ENCODE measurements at places on chromosomes 7 and 10.

- no peak for DNase-seq
Observed at GRCh38 chr7:2999078-2999500, 44.6 kb downstream of the CARD11 start.

DNA sequence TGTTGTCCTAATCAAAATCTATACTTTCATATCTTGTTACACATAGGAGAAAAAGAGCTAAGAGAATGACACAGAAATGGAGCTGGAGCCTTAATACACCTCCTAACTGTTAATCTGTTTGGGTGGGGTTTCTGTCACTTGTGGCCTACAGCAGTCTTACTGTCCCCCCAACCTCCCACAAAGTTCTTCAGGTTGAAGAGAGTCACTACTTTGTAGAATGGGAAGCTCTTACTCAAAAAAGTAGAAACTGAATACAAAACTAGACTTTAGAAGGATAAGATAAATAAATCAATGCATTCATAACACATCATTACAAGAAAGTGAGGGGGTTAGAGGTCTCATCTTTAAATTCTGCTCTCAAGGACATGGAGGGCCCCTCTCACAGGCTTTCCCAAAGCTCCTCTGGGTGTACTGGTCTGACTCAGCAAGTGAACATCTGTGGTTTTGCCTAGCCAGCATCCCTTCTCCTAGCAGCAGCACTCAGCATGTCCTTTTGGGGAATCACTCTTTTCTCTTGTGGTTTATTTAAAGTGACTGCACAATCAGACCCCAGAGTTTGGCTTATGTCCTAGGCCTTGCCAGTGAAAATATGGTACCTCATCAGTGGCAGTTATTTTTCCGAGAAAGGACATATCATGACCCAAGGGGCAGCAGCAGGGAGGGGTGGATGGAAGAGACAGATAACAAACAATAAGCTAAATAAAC, 2.0 kb upstream of the BLVRA start:
- DNase-seq: no peak

DNA sequence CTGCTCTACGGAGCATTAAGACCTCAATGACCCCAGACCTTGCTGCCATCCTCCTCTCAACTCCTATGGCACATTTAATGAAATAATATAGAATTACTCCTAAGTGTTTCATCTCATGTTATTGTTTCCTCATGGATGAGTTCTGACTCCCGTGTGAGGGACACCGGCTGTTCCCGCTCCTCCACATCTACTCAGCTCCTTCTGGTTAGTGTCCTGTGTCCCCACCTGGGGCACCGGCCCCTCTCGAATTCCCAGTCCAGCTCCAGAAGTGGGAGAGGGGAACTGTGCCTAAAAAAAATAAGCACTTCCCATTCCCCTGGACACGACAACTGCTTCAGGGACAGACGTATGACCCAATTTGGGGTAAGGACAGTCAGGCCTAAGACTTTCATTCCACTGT, 58.3 kb downstream of the PIP4K2A start:
- no peak for DNase-seq

- no peak for DNase-seq
Observed at GRCh38 chr10:1738950-1739349, 1.6 kb upstream of the ADARB2 start.

DNA sequence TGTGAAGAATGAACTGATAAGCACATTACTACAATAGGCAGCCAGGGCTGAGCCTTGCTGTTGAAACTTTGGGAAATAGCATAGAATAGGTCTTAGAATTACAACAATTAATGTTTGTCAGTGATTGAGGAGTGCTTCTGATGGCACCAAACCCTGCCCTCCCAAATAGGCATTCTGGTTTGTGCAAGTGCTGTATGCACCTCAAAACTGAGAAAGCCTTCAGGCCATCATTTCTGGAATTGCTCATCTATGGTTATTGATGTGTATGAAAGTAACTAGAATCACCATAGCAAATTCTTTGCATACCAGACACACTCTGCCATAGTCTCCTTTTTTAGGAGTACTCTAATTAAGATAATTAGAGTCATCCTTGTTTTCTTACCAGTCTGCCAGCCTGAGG, 585.0 kb upstream of the MBL2 start:
- DNase-seq: no peak

DNA sequence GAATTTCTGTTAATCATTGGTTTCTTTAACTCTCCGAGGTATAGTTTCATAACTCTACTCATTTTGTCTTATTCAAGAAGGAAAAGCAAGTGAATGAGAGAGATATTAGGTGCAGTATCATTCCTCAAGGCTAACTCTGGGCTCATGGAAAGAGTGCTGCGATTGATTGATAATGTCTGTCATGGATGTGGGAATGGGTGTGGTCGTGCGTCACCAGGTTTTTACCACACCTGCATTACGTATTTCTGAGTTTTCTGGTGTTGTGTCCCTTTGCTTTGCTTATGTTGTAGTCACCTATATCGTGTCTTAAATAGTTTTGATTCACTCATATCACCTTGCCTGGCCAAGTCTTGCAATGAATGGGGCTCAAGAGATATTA, 44.9 kb upstream of the ZNF438 start:
- DNase-seq: no peak

- no peak for DNase-seq
Observed at GRCh38 chr10:97261183-97261582, 31.3 kb downstream of the ARHGAP19 start.

DNA sequence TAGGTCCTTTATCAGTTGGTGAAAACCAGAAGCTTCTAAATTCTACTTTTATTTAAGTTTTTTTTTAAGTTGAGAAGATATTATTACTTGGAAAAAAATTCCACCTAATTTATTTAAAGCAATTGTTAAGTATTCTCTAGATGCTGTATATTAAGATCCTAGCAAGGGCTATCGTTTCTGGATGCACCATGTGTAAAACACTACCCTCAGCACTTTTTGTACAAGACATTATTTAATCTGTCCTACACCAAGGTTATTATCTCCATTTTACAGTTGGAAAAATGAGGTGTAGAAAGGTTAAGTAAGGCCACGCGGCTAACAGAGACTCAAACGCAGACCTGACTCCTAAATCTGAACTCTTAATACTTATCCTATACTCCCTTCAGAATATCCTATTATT, 19.8 kb downstream of the RAB11FIP2 start:
- no peak for DNase-seq

- DNase-seq: no peak
Observed at GRCh38 chr10:5317547-5318107, 47.1 kb upstream of the UCN3 start.

GRCh38 chr10:69908124-69908523, 106.4 kb downstream of the COL13A1 start:
- DNase-seq: no peak

- DNase-seq: no peak
Observed at GRCh38 chr10:80173466-80173865, 31.9 kb downstream of the ANXA11 start.

GRCh38 chr10:89203237-89203636, 3.9 kb downstream of the CH25H start:
- DNase-seq: no peak

Data from cortex of kidney (tissue), 1 donor.